Stimulated activated naive CD4-positive, alpha-beta T cell (primary cell): ENCODE measurements at places on chromosomes 11 and 22.

DNA sequence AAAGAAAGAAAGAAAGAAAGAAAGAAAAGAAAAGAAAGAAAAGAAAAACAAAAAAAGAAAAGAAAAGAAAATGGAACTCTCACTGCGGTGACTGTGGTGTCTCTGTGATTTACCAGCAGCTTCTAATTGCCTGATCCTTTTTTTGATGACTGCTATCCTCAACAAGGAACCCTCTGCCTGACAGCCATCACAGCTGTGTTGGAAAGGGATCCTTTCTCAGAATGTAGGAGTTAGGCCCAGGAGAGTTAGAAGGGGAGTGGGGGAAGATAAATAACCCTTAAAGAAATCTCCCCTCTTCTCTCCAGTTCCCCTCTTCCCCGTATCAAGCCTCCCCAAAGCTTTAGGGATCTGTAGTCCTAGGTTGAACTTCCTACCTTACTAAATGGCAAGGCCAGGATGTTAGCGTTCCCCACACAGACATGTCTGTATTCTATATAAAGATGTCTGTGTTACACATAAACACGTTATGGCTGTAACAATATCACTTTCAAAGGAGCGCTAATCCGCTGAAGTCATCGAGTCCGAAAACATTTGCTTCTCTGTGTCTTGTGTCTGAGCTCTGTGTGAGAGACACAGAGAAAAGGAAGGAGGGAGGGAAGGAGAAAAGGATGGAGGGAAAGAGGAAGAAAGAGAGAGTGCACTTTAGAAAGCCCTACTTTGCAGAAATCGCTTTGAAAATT is 26.8 kb upstream of the WT1 start:
- no peak for DNase-seq

GRCh38 chr11:67564230-67564629 is 19.4 kb upstream of the GSTP1 start:
- DNase-seq = no peak

- DNase-seq = peak; percentile 91
Observed at GRCh38 chr11:68751331-68751856, at the start of gene TESMIN. Gene TESMIN (minus strand): TSS chr11:68751520. CDS start chr11:68750660, 860 bp downstream.

GRCh38 chr11:2913019-2913431 is 16.2 kb downstream of the PHLDA2 start:
- no peak for DNase-seq
